ENCODE measurements at places on chromosomes 11 and 22. TPM values are rescaled to one million over a fixed set of nuclear protein-coding genes. Genes with fewer than 3 reads are reported as not detected.

Gene MRPL17
- total RNA-seq, result 25.1 TPM

Gene CBLIF
- not detected for total RNA-seq

Gene SMCO4
- 6.0 TPM for total RNA-seq

Gene PHOX2A
- not detected for total RNA-seq

Gene DDI1
- total RNA-seq, result not detected

Gene VWCE
- total RNA-seq, result 0.57 TPM

Gene MGAT3
- not detected for total RNA-seq

Gene C11orf71
- 3.1 TPM for total RNA-seq

Gene SART1
- 41.8 TPM for total RNA-seq

Gene OR51E2
- total RNA-seq, result not detected

Gene BIRC3
- 3.1 TPM for total RNA-seq

Gene SEZ6L
- not detected for total RNA-seq

Gene DRD4
- total RNA-seq, result 0.07 TPM

Gene GNAZ
- total RNA-seq, result not detected

Gene CCND1
- total RNA-seq, result 423 TPM

Gene CNGA4
- 0.07 TPM for total RNA-seq

Gene PRDM10
- 6.3 TPM for total RNA-seq

Gene MRGPRE
- total RNA-seq, result not detected

Gene MPZL2
- 48.2 TPM for total RNA-seq

Gene SMTNL1
- not detected for total RNA-seq

Gene SPI1
- total RNA-seq, result not detected

Gene KDM4D
- total RNA-seq, result 0.78 TPM

Gene APLP2
- total RNA-seq, result 582 TPM

Gene KRTAP5-3
- not detected for total RNA-seq

Gene MMP12
- total RNA-seq, result not detected

Gene RBX1
- 20.6 TPM for total RNA-seq

Gene FGF4
- total RNA-seq, result not detected

Gene FAM227A
- 1.4 TPM for total RNA-seq

Gene NXPE1
- not detected for total RNA-seq

Gene IFITM1
- 7.9 TPM for total RNA-seq

Gene TCN1
- 0.68 TPM for total RNA-seq

Gene CD248
- total RNA-seq, result 0.68 TPM

Gene SLC6A5
- total RNA-seq, result not detected

Gene TBX10
- not detected for total RNA-seq

Gene LAYN
- 7.2 TPM for total RNA-seq

Gene RIMBP3B
- total RNA-seq, result not detected

Gene NNMT
- total RNA-seq, result 0.34 TPM

Gene ST14
- total RNA-seq, result 189 TPM

Gene CYTH4
- under 0.01 TPM for total RNA-seq

Gene TRPM5
- not detected for total RNA-seq

Gene MYRF
- under 0.01 TPM for total RNA-seq

Gene THY1
- not detected for total RNA-seq

Gene PATE4
- not detected for total RNA-seq

Gene LARGE1
- total RNA-seq, result 2.1 TPM

Gene APOC3
- total RNA-seq, result not detected

Gene POU2AF2
- not detected for total RNA-seq

Gene RAB3IL1
- 2.0 TPM for total RNA-seq

Gene F2
- under 0.01 TPM for total RNA-seq

Gene ZNF70
- total RNA-seq, result 2.9 TPM

Gene APOL6
- total RNA-seq, result 8.9 TPM

Gene PVALB
- total RNA-seq, result not detected

Gene GAL3ST1
- total RNA-seq, result 0.07 TPM

Gene MUC6
- not detected for total RNA-seq

Gene AAMDC
- 3.4 TPM for total RNA-seq

Gene ZP1
- total RNA-seq, result not detected

Gene CCDC116
- total RNA-seq, result 0.07 TPM

Gene ASPHD2
- 3.4 TPM for total RNA-seq

Gene NEU3
- total RNA-seq, result 8.2 TPM

Data from nasal cavity respiratory epithelium epithelial cell of viscerocranial mucosa (primary cell).